D721Med (cell line): ENCODE measurements at places on chromosomes 13 and 19.
A peak's percentile ranks its signal among the peaks of the same experiment; 100 is the strongest.

DNA sequence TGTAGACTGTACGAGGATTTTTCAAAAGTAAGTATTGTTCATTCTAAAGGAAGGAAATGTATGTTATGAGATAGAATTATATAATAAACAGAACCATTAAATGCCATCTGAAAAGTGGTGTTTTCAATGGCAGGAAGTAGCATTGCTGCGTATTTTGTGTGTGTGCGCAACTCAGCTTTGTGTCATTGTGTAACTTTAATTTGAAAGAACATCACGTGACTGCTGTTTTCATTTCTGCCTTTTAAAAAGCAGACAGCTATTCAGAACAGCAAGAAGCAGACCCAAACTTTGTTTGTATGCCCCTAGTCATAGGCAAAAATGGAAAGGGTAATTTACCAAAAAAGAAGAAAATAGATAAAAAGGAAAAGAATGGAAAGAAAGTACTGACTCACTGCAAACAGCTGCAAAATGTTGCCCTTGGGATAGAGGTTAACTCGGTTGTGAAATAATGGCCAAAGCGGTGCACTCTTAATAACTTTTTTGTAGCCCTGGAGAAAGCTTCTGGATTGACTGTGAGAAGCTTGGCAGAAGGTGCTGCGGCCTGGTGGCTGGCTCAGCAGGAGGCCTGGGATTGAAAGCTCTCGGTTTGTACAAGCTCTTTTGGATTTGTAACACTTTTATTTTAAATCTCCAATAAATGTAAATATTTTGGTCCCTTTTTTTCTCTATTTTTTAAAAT lies 97.3 kb downstream of the GGACT start:
- DNase-seq = no peak

DNA sequence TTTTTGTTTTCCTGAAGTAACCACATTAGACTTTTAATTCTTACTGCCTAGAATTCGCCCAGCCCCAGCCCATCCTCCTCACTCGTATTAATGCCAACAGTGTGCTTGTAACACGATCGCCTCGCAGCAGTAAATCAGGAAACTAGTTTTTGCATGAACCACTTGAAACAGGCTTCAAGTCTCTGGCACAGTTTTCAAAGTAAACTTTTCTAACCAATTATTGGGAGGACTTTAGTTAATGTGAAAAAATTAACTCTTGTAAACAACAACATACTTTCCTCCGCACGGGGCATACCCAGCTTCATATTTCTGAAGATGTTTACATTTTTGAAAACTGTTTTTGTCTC lies 39.2 kb downstream of the TNFRSF19 start:
- DNase-seq = no peak

- DNase-seq = no peak
These were observed 71.6 kb downstream of the HSPH1 start for GRCh38 chr13:31090096-31090495.

DNA sequence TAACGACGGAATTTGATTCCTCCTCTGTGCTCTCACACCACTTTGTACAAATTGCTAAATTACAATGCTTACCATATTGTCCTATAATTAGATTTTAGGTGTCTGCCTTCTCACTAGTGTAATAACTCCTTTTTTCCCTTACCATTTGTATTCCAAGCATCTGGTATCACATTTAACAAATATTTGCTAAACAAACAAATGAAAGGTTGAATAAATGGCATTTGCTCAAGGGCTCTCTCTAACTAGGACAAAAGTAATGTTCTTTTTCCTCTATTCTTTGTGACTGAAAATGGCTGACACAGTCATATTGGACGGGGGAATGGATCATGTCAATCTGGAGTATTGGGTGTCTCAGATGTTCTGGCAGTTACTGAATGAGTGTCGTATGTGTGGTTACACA lies 99.7 kb downstream of the ENOX1 start:
- no peak for DNase-seq

GRCh38 chr19:51108066-51108804 lies at the start of gene CTU1:
TSS of gene CTU1 (minus strand) at chr19:51108409. CDS start at chr19:51104569, 3,840 bp downstream.
- DNase-seq = peak; percentile 69

DNA sequence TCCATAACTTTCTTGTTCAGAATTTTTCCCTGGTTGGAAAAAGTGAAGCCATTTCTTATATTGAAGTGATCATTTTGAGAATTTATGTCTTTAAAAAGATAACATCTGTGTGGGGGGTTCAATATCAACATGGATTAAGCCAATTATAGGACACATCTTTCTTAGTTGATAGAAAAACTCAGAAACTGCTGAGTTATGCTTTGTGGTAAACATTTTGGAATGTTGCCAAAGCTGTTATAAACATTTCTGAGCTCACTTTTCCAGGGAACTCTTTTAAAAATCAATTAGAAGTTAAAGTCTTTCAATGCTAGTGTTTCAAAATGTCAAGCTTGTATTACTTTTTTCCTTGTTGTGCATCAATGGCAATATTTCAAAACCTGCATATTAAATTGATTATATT lies 248.8 kb downstream of the DACH1 start:
- no peak for DNase-seq

DNA sequence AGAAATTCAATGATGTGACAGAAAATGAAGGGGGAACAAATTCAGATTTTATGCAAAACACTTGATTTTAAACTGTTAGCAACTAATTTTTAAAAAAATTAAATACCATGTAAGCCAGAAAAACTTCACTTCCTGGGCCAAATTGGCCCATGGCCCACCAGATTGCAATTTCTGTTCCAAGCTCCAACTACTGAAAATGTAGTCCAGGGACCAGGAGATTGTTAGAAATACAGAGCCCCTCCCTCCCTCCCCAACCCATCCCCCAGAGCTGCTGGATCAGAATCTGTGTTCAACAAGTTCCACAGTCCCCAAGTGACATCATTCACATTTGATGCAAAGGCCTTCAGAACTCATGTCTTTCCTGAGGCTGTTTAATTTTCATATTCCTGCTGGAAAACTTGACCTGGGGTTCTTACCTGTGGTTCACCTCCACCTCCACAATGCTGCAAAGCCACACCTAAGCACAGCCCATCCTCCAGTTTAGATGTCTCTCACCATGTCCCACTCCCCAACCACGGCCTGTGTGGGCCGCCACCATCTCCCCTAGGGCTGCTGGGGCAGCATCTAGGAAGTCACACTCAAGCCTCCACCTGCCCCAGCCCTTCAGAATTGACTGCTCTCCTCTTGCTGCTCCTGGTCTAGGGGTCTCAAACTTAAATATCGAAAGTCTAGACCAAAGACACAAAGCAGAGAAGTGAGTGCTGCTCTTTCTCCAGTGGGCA lies 482.0 kb downstream of the UQCRFS1 start:
- no peak for DNase-seq

DNA sequence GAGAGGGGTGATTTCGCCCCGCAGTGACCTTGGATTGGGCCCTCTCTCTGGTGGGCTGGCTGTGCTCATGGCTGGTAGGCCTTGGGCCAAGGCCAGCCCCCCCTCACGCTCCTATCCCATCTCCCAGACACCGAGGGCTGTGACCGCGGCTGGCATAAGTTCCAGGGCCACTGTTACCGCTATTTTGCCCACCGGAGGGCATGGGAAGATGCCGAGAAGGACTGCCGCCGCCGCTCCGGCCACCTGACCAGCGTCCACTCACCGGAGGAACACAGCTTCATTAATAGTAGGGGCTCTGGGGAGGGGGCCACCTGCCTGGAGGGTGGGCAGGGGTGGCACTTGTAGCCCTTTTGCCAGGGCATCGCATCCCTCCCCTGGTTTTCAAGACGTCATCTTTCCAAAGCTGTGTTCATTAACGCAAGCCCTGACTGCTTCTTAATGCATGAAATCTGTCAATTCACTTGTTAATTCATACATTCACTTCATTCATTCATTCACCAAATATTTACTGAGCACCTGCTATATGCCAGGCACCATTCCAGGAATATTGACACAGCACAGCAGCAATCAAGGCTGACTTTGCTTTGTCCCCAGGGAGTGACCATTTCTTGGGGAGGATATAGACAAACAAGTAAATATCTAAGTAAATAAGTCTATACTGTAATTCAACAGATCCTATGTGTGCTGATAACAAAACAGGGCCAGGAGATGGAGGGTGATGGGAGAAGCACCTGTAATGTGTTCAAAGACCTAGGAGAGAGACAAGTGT lies 26.6 kb downstream of the NCAN start:
- DNase-seq = no peak

DNA sequence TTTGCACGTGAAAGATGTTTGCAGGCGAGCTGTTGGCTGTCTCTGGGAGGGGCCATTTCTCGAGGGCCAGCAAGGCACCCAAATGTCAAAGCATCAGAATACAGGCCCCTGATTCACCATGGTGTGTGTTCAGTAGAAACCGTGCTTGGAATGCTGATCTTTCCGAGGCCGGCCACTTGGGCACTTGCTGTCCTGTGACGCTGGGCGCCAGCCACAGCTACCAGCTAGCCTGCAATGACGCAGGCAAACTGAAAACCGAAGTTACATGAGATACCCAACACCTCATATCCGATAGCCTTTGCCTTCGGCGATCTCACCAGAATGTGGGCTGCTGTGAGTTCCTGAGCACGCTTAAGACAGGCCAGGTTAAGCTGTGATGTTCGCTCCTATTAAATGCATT lies 12.0 kb downstream of the THOP1 start:
- no peak for DNase-seq

GRCh38 chr19:43362179-43362578 lies 8.7 kb downstream of the CD177 start:
- no peak for DNase-seq

- no peak for DNase-seq
These were observed 454 bp downstream of the BLVRB start for GRCh38 chr19:40465025-40465556.

GRCh38 chr13:90868321-90868920 lies 479.1 kb upstream of the MIR17HG start:
- no peak for DNase-seq

GRCh38 chr13:80235166-80235966 lies 105.6 kb downstream of the SPRY2 start:
- no peak for DNase-seq

DNA sequence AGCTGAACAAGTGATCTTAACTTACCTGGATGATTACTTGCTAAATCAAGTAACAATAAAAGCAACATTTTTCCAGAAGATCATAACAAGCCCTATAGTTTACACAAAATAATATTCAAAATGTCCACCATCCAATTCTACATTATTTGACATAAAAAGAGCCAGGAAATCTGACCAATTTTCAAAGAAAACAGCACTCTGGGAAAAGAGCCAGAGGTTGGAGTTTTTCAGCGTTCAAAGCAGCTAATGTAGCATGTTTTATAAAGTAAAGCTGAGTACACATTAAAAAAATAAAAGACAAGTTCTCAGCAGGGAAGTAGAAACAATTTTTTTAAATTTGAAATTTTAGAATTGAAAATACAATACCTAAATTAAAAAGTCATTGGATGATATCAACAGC lies 62.6 kb downstream of the UFM1 start:
- no peak for DNase-seq

DNA sequence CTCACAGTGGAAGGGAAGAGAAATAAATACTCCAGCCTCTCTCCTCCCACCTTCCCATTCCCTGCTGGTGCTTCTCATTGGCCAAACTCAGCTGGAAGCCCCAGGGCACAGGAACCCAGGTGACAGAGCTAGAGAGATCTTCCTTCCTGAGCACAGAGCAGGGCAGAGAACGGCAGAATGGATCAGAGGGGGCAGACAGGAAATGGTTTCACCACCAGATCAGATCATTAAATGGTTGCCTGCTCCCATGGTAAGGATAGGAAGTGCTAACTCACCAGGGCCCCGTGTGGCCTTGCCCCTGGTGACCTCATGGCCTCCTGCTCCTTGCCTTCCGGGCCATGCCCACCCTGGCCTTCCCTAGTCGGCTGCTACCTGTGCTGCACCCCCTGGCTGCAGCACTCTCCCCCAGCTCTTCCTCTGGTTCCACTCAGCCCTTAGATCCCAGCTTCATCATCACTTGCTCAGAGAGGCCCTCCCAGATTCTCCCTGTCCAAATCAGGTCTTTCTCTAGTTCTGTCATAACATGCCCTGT lies 108.7 kb downstream of the DPF1 start:
- no peak for DNase-seq
